Nephron progenitor cell (in vitro differentiated cells): ENCODE measurements at places on chromosomes 6 and 20.

- H3K27me3 ChIP-seq = no peaks in the 10 kb centered on the region
- H3K4me3 ChIP-seq = peak overlapping the region; percentile 70
- H3K36me3 ChIP-seq = peaks cover 25% of the 10 kb centered on the region
- DNase-seq = peak; percentile 46
These were observed 66.2 kb downstream of the RREB1 start for GRCh38 chr6:7173843-7174503.

GRCh38 chr6:138036111-138036510 lies 71.1 kb downstream of the PERP start:
- DNase-seq = no peak
- H3K27ac ChIP-seq = no peak overlapping the region
- H3K4me3 ChIP-seq = no peak overlapping the region
- no peaks in the 10 kb centered on the region for H3K36me3 ChIP-seq
- no peaks in the 10 kb centered on the region for H3K4me1 ChIP-seq

- H3K27ac ChIP-seq = peak overlapping the region; percentile 29
- H3K27me3 ChIP-seq = no peaks in the 10 kb centered on the region
- H3K36me3 ChIP-seq = peaks cover 9% of the 10 kb centered on the region
- H3K4me1 ChIP-seq = peaks cover 56% of the 10 kb centered on the region
These were observed 177.2 kb downstream of the TSHZ2 start for GRCh38 chr20:53149148-53149889.

DNA sequence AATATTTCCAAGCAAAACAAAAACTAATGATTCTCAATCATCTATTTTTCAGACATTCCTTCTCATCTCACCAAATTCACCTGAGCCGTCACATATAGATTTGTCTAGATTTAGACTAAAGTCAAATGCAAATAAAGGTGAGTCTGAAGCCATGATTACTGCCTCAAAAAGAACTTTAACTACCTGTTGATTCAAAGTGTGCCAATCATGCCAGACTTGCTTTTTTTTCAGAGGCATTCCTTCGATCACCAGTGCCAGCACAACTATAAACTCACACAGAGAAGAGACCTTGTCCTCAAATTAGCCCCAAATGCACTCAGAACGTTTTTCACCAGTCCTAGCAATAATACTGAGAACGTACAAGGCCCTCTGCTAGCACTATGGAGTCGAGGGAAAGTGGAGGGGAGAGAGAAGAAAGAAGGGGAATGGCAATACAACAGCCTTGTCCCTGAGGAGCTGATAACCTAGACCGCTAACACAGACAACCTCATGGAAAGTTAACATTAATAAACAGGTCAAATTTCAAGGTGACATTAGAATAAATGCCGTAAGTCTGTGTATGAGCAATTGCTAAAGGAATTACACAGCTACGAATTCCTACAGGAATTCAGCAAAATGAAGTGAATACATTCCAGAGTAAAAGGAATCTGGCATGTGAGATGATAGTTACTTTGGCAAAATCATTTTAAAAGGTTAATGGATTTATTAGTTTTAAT lies 60.9 kb downstream of the EPB41L2 start:
- DNase-seq = no peak
- no peaks in the 10 kb centered on the region for H3K27me3 ChIP-seq
- no peak overlapping the region for H3K4me3 ChIP-seq
- peaks cover 7% of the 10 kb centered on the region for H3K36me3 ChIP-seq
- peaks cover 66% of the 10 kb centered on the region for H3K4me1 ChIP-seq

DNA sequence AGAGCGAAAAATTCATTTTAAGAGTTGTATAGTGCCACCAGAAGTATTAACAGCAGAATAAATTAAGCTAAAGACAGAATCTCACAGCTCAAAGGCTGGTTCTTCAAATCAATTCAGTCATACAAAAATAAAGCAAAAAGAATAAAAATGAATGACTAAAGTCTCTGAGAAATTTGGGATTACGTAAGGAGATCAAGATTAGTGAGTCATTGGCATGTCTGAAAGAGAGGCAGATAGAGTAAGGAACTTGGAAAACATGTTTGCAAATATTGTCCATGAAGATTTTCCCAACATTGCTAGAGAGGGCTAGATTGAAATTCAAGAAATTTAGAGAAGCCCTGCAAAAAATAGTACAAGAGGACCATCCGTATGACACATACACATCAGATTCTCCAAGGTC lies 1413.9 kb upstream of the ADGRB3 start:
- no peaks in the 10 kb centered on the region for H3K4me1 ChIP-seq
- no peak for DNase-seq
- H3K27ac ChIP-seq = no peak overlapping the region

DNA sequence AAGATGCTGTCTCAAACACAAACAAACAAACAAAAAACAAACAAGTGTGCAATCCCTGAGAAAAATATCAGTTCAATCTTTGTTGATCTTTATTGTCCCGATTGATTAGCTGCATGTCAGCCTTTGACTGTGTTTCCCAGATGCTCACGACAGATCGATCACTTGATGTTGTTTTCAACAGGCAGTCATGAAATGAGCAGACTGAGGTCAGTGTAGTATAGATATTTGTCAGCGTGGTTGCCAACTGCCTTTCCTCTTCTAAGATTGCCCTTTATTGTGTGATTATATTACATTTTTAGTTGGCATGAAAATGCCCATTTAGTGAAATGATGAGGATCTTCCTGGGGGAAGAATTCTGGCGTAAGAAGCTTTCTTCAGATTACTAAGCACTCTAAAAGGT lies 25.6 kb downstream of the UTRN start:
- H3K27ac ChIP-seq = no peak overlapping the region
- no peak for DNase-seq
- peaks cover 48% of the 10 kb centered on the region for H3K4me1 ChIP-seq
- H3K4me3 ChIP-seq = no peak overlapping the region
- H3K36me3 ChIP-seq = peaks cover 36% of the 10 kb centered on the region
- H3K27me3 ChIP-seq = no peaks in the 10 kb centered on the region

- peaks cover 4% of the 10 kb centered on the region for H3K4me1 ChIP-seq
- peaks cover 67% of the 10 kb centered on the region for H3K27me3 ChIP-seq
- no peak overlapping the region for H3K27ac ChIP-seq
- H3K36me3 ChIP-seq = no peaks in the 10 kb centered on the region
- no peak overlapping the region for H3K4me3 ChIP-seq
These were observed 10.9 kb downstream of the FOXF2 start for GRCh38 chr6:1400126-1400850.

DNA sequence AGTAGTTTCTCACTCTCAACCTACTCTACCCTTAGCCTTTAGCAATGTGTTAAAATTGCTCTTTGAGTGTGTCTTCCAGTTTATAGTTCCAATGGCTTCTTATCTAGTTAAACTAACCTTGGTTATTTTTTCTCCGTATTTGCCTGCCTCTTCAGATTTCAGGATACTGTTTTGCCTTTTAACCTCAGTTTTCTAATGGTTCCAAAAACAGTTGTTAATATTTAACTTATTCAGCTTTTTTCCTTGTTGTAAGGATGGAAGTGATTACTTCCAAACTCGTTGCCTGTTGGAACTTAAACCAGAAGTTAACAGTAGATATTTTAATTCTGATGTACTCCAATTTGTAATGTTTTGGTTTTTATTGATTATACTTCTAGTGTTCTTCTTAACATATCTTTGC lies 1574.9 kb downstream of the HACE1 start:
- no peaks in the 10 kb centered on the region for H3K27me3 ChIP-seq
- H3K36me3 ChIP-seq = no peaks in the 10 kb centered on the region
- no peak for DNase-seq
- H3K4me1 ChIP-seq = peaks cover 4% of the 10 kb centered on the region

DNA sequence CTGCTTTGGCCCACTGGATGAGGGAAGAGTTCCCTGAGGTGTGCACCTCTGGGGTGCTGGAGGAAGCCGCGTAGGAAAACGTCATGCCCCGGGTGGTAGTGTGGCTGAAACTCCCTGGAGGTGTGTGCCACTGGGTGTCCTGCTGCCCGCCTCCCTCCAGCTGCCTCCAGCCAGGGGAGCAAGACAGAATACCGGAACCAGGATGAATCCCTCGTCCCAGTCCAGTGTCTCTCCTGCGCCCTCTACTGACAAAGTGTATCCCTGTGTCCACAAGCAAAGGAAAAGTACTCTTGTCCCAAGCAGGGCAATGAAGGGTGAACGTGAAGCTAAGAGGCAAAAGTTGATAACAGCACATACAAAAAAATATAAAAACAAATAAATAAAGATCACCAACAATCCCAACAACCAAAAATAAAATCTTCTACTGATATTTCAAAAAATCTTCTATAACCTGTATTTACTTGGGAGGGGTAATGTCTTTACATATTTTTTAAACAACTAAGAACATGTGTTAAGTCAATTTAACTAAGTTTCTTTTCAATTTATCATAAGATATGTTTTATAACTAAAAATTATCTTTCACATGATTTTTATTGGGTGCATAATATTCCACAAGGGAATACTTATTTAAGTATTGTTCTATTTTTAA lies 437.6 kb downstream of the MAFB start:
- peaks cover 2% of the 10 kb centered on the region for H3K27me3 ChIP-seq
- no peak overlapping the region for H3K4me3 ChIP-seq
- peaks cover 7% of the 10 kb centered on the region for H3K36me3 ChIP-seq
- peaks cover 19% of the 10 kb centered on the region for H3K4me1 ChIP-seq

GRCh38 chr20:2528671-2529271 lies 7.6 kb upstream of the TMC2 start:
- no peaks in the 10 kb centered on the region for H3K36me3 ChIP-seq
- peaks cover 28% of the 10 kb centered on the region for H3K4me1 ChIP-seq
- no peak overlapping the region for H3K4me3 ChIP-seq
- DNase-seq = no peak

- DNase-seq = no peak
- no peak overlapping the region for H3K4me3 ChIP-seq
- H3K4me1 ChIP-seq = peaks cover 18% of the 10 kb centered on the region
- peaks cover 5% of the 10 kb centered on the region for H3K27me3 ChIP-seq
- no peaks in the 10 kb centered on the region for H3K36me3 ChIP-seq
These were observed 74.0 kb downstream of the GRM4 start for GRCh38 chr6:34071884-34072379.

DNA sequence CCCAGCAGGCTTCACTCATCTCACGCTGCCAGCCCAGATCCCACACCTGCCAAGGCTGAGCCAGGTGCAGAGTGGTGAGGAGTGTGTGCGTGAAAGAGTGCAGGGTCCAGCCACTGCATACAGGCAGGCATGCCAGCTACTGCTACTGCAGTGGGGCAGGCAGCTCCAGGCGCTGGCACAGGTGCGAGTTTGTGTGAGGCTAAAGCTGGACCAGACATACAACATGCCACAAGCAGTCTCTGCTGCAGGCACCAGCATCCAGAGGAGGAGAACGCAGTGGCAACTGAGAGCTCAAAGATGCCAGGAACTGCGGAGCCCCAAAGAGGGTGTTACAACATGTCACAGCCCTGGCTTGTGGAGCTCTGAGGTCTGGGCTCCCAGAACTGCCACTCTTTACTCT lies 149.8 kb downstream of the EYS start:
- H3K4me1 ChIP-seq = no peaks in the 10 kb centered on the region
- no peaks in the 10 kb centered on the region for H3K27me3 ChIP-seq
- H3K36me3 ChIP-seq = no peaks in the 10 kb centered on the region
- H3K27ac ChIP-seq = no peak overlapping the region
- no peak overlapping the region for H3K4me3 ChIP-seq

- H3K36me3 ChIP-seq = no peaks in the 10 kb centered on the region
- no peak overlapping the region for H3K4me3 ChIP-seq
- no peaks in the 10 kb centered on the region for H3K27me3 ChIP-seq
- DNase-seq = no peak
- no peak overlapping the region for H3K27ac ChIP-seq
- no peaks in the 10 kb centered on the region for H3K4me1 ChIP-seq
These were observed 4.7 kb upstream of the TAAR1 start for GRCh38 chr6:132663661-132664060.

GRCh38 chr6:44057238-44057930 lies 69.9 kb downstream of the MRPL14 start:
- H3K27ac ChIP-seq = no peak overlapping the region
- H3K4me1 ChIP-seq = peaks cover 40% of the 10 kb centered on the region
- no peak overlapping the region for H3K4me3 ChIP-seq
- DNase-seq = no peak
- peaks cover 7% of the 10 kb centered on the region for H3K27me3 ChIP-seq

DNA sequence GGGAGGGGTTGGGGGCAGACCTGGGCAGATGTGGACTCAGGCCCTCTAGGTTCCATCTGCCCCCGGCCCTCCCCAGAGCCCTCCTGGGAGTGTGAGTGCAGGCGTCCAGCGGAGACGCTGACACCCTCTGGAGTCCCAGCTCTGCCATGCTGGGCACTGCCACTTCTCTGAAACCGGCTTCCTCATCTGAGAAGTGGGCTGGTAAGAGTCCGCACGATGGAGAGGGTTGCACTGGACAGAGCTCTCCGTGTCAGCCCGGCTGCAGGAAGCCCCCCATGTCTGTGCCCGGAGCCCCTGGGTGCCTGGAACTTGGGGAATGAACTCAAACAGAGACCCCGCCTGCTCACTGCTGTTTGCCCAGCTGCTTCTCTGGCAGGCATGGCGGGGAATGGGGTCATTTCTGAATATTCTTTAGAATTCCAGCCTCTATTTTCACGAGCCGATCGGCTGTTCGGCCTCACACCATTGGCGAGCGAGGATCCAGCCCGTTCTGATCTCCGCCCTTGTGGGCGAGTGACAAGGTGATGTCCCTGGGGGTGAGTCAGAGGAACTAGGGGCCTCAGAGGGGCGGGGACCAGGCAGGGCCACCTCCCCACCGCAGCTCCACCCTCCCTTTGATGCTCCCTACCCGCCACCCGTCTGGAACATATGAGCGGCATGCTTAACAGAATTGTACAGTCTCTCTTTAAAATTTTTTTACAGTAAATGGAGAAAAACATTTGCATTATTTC lies 47.8 kb upstream of the GATA5 start:
- H3K4me1 ChIP-seq = peaks cover 42% of the 10 kb centered on the region
- peak overlapping the region; percentile 61 for H3K4me3 ChIP-seq
- peak overlapping the region; percentile 71 for H3K27ac ChIP-seq

DNA sequence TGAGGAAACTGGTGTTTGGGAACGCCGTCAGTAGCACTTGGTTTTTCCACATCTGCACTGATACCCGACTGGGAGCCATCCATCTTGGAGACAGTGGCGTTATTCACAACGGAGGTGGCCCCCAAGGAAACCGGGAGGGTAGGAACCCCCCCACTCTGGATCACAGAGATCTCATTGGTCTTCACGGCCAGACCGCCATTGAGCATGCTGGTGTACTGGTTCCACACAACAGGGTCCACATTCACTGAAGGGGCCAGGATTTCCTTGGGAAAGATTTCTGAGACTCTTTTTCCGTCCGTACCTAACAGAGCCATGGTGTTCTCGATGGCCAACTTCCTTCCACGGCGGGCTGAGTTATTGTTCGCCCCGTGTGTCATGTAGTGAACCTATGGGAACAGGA lies 16.1 kb upstream of the ATP9A start:
- DNase-seq = no peak
- H3K4me1 ChIP-seq = no peaks in the 10 kb centered on the region
- H3K27me3 ChIP-seq = no peaks in the 10 kb centered on the region
- H3K36me3 ChIP-seq = peaks cover 95% of the 10 kb centered on the region
- no peak overlapping the region for H3K4me3 ChIP-seq
- peak overlapping the region; percentile 42 for H3K27ac ChIP-seq

- H3K4me3 ChIP-seq = no peak overlapping the region
These were observed 26.4 kb upstream of the PHF3 start for GRCh38 chr6:63609231-63609630.
